ENCODE measurements at places on chromosomes 2 and 18.

DNA sequence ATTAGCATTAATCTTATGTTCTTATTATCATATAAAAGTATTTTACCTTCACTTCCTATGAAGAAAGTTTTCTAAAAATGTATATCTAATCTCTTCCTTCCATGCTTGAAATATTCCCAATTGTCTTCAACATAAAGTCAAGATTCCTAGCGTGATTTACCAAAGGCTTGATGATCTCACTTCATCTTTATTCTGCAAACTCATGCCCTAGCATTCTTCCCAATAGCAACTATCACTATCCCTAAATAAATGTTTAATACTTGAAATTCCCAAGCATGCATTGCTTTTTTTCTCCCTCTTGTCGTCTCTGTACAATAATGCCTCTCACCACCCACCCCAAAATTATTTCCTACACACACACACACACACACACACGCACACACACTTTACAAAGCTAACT lies 125.8 kb downstream of the VWC2L start:
- no peak for DNase-seq

DNA sequence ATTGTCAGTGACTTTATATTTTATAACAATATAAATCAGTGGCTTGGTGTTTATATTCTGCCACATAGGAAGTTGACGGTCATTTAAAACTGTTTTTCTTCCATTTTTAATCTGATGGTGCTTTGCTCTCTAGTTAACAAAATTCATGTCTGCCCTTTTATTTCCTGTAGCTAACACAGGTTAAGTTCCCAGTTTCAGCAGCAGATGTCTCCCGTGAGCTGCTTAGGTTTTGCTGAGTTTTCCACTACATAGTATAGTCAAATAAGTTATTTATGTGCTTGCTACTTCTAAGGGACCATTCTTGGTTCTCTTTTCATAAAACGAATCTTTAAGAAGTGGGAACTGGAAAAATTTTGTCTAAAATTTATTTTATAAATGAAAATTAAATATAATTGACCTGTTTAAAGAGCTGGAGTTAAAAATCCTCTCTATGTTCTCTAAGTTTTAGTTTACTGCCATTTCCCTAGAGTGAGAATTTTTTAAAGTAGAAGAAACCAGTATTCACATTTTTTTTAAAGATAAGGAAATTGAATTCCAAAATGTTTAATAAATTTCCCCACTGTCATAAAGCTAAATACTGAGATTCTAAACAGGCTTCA lies 20.6 kb downstream of the HTR2B start:
- DNase-seq, result no peak

GRCh38 chr18:32803568-32803967 lies 30.7 kb upstream of the KLHL14 start:
- no peak for DNase-seq

DNA sequence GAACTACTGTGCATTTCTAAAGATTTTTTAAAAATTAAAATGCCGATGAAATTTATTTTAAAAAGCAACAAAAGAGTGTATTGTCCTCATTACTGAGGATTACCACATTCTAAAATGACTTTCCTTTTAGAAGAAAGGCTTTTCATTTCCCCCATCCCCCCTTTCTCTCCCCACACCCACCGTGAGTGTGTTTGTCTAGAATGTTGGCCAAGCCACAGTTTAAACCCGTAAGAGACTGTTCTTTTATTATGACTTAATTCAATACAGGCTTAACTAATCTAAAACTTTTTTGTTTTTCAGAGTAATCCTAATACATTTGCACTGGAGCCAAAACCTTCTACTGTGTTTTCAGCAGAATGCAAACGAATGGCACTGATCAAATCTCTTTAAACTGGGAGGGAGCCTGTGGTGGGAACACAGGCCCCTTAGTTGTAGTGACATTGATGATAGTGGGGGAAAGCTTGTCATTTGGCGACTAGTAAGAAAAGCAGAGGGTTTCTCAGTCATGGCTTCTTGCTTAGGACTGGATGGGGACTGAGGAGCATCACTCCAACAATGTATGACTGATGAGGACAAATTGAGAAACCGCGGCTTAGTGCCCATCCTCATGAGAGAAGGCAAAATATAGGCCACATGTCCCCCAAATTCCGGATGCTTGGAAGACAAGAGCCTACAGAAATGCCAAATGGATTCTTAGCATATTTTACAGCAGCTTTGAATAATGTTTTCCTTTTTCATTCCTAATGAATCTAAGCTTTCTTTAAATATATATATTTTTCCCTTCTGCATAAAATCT lies 154.0 kb upstream of the SMIM21 start:
- DNase-seq, result no peak
